ENCODE measurements at places on chromosomes 3 and 15.

DNA sequence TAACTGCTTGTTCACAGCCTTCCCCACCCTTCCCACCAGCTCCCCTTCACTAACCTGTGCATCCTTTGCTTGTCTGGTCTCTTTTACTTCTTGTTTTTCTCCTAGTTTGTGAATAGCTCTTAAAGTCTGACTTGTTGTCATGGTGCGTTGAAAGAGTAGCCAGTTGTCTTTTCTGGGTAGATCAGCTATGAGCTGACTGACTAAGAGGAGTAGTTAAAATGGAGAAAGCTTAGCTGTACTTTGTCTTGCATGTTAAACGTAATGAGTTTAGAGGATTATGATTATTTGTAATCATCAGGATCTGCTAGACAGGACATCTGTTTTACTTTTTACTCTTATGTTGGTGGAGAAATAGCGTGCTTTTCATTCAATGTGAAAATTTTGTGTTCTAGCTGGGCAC lies 35.9 kb downstream of the ATP2C1 start:
- no peak for DNase-seq

- DNase-seq = no peak
Measured at GRCh38 chr15:38186507-38186906, 66.1 kb upstream of the SPRED1 start.

DNA sequence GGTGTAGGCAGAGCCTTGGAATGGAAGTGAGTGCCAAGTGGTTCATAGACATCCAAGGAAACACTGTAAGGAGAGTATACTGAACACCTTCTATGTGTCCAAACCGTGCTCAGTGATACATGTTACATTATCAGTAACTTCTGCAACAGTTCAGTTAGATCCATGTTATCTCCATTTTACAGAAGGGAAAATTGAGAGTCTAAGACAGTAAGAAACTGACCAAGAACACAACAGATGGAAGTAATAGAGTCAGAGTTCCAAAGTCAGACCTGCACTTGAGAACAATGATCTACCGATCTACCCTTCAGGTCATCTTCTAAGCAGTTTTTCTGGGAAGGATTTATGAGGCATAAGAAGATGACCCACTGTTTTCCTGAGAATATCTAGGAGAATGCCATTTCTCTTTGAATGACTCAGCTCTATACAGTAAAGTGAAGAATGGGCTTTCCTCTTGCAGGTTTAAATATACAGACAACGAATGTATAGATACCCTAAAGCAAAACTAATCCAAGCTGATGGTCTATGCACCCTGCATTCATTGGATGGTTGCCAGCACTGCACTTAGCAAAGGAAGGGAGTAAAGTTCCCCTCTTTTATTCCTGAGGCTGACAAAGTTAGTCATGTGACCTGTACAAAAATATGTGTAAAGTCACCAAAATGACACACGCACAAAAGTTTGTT lies 604.1 kb upstream of the MDFIC2 start:
- DNase-seq = no peak

DNA sequence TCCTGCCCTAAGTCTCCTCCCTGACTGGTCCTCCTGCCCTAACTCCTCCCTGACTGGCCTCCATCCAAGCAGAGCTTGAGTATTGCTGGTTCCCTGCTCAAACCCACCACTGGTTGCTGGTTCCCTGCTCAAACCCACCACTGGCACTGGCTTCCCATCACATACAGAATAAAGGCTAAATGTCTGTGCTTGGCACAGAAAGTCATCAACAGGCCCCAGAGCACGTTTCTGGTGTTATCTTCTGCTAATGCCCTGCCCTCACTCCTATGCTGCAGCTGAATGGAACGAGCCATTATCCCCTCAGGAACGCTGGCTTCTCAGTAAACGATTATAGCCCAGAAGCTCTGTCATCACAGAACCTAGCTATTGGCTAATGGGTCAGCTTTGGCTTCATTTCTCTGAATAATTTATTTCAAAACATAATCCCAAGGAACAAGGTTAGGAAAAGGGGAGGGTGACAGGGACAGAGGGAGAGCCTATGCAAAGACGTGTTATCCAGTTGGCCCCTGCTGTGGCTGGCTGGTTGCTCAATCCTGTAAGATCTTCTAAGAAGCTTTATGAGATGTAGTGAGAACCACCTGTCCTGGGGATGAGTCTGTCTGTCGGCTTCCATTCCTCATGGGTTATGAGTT lies 6.3 kb upstream of the MUC20 start:
- no peak for DNase-seq

- DNase-seq = no peak
Measured at GRCh38 chr3:112197131-112197530, 64.1 kb upstream of the GCSAM start.

DNA sequence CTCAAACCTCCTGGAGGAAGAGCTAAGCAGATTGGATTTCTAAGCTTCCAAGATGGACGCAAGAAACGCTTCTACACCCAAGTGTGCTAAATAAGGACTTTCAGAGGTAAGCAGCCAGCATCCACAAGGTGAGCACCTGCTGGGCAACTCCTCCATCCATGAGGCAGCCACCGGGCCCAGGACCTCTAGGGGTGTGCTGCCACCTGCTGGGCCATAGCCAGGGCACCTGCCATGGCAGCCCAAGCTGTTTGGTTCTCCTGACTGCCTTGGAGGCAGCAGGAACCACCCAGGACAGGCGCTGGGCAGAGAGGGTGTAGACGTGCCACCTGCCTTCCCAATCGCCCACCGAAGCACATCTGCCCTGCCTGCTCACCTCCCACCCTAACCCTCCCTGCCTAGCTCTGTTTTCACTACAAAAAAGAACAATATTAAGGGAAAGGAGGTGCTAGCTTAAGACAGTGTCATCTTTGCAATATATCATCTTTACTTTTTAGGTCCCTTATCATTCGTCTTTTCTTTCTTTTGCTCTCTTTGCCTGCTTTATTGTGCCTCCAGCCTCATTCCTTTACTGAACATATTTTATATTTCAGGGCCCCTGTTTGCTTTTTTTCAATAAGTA lies 12.9 kb downstream of the C15orf62 start:
- peak; percentile 84 for DNase-seq

GRCh38 chr3:192570821-192571791 lies 156.2 kb downstream of the FGF12 start:
- DNase-seq = no peak

- no peak for DNase-seq
Measured at GRCh38 chr3:1190569-1190968, 97.7 kb downstream of the CNTN6 start.

DNA sequence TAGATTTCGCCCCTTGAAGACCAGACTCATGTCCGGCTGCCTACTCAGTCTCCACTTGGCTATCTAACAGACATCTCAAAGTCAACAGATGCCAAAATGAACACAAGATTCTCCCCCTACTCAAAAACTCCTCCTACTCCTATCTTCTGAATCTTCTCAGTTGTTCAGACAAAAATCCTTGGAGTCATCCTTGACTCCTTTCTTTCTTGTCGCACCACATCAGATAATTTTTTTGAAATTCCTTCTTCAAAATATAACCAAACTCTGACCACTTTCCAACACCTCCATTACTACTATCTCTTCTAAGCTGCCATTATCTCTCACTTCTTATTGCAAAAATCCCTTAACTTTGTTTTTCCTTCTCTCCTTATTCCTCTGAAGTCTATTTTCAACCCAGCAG lies 141.9 kb upstream of the SLC7A14 start:
- no peak for DNase-seq

DNA sequence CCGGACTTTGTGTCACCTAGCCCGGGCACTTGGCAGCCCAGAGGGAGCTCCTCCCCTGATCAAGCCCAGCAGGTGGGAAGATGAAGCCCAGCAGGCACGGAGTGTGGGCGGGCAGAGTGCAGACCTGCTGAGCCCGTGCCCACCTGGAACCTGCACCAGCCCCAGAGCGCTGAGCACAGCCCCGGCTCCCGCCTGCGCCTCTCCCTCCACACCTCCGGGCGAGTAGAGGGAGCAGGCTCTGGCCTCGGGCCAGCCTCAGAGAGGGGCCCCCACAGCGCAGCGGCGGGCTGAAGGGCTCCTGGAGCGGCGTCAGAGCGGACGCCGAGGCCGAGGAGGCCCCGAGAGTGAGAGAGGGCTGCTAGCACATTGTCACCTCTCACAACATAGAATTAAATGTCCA lies 257.7 kb downstream of the VGLL3 start:
- no peak for DNase-seq

DNA sequence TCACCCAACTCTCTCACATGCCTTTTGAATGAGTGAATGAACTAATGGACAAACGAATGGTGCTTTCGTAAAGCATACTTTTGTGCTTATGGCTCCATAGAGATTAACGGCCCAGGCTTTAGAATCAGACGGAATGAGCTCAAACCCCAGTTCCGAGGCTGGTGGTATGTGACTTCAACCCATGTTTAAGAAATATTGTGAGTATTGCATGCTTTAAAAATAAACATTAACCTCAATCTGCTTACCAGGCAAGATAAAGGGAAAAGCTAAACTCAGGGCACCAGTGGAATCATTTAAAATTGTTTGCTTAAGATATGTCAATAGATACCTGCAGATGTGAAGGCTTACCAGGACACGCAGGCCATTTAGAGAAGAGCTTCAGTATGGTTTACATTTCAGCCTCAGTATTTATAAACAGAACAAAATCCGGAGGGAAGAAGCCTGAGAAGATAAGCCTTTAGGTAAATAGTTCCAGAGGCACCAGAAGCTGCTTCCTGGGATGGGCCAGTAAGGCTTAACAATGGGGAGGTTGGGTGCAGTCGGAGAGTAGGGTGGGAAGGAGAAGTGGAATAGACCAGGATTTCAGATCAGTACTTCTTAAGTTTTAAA lies 186.4 kb downstream of the ADAMTS9 start:
- DNase-seq = no peak

- no peak for DNase-seq
Measured at GRCh38 chr3:11047500-11047899, 55.0 kb downstream of the SLC6A1 start.

DNA sequence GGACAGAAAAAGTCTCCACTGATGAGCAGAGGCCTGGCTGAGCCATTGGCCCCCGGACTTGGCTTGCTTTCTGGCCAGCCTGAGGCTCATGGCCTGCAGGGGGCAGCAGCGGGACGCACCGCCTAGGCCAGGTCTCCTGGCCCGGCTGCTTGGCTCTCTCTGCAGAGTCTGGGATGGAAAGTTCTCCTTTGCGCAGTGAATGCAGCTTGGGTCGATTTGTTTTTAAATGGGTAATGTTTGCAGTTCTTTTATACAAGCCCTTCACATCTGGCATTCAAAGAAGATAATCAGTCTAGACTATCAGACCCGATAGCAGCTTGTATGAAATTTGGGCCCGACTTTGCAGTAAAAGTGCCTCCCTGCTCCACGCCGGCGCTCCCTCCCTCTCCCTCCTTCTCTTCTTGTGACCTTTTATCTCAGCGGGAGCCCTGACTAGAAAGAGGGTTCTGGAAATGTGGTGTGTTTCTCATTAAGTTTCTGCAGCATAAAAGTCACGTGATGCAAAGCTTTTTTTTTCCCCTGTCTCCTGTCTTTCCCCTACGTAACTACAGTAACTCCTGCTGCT lies 59.9 kb downstream of the ZNF621 start:
- DNase-seq = peak; percentile 68

DNA sequence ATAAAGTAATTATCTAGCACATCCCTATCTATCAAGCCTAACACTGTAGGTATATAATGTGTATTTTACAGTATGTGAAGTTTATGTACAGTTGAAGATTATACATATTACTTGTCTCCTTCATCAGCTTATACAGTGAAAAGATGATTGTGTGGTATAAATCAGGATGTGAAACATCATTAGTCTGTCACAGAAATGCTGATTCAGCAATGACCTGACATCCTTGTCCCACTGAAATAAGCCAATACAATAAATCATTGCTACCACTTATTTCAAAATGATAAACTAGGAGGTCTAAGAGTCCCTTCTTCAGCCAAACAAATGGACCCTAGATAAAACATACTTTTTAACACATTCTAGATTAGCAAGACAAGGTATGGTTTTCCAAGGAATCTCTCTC lies 225.3 kb downstream of the OCA2 start:
- no peak for DNase-seq

- DNase-seq = no peak
Measured at GRCh38 chr3:23671851-23672589, 133.7 kb upstream of the UBE2E1 start.

DNA sequence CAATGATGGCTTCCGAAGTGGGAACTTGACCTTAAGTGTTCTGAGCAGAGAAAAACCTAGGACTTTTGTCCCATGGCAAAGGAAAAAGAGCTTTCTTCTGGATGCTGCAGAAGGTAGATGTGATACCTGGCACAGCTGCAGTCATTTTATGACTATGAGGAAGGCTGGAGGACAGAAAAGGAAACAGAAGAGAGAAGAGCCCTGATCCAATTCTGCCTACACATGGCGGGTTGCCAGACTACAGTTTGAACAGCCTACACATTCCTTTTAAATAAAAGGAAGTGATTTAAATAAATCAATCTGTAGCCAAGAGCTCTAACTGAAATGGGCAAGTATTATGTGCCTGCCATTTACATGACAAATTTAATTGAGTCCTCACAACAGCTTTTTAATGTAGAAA lies 43.6 kb upstream of the CHRNB4 start:
- DNase-seq = no peak

DNA sequence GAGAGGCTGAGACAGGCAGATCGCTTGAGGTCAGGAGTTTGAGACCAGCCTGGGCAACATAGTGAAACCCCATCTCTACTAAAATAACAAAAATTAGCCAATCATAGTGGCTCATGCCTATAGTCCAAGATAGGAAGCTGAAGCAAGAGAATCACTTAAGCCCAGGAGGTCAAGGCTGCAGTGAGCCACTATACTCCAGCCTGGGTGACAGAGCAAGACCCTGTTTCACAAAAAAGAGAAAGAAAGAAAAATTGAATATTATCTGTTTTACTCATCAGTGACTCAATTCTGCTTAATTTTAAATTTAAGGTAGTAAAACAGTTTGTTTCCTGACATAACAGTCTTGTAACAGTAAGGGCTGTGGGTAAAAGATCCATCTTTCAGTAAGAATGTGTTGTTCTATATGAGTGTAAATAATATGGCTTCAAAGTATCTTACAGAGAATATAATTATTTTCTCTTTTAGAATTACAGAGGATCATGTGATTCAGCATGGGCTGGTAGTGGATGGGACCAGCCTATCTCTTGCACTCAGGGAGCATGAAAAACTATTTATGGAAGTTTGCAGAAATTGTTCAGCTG lies 85.8 kb downstream of the ATP11B start:
- DNase-seq = no peak

- no peak for DNase-seq
Measured at GRCh38 chr3:186142393-186142932, 33.6 kb upstream of the ETV5 start.

DNA sequence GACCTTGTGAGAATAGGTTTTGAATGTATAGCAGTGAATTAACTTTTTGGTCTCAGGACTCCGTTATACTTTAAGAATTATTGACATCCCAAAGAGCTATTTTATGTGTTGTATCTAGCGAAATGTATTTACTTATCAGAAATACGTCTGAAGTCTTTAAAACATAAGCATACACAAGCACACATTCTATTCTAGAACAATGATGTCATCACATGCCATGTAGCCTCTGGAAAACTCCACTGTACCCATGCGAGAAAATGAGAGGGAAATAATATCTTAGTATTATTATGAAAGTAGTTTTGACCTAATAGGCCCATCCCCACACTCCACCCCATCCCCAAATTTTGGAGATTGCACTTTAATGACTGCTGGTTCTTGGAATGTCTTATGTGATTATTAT lies 1.5 kb downstream of the POLR2M start:
- DNase-seq = no peak

GRCh38 chr15:57662802-57663201 lies 43.7 kb upstream of the POLR2M start:
- no peak for DNase-seq

All from activated CD4-positive, alpha-beta T cell treated with anti-CD3 and anti-CD28 coated beads, Interleukin-2, amount 10 ng/mL, durations not matched to agents 7 days and 5 days (primary cell).